Esophagus squamous epithelium (tissue), 5 donors: ENCODE measurements at places on chromosomes 16 and 17.

DNA sequence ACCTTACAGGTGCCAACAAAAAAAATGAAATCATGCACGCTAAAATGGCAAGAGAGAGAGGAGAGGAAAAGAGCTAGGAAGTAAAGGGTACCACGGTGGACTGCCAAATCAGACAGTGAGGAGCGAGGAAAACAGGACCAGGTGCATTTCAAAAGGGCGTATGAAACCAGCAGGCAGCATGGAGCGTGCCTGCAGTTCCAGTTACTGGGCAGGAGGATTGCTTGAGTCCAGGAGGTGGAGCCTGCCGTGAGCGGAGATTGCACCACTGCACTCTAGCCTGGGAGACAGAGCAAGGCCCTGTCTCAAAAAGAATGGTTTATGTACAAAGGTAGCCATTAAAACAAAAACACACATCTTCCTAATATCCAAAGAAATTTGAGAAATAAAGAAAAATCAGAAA, 16.4 kb downstream of the USP36 start:
- DNase-seq: no peak

DNA sequence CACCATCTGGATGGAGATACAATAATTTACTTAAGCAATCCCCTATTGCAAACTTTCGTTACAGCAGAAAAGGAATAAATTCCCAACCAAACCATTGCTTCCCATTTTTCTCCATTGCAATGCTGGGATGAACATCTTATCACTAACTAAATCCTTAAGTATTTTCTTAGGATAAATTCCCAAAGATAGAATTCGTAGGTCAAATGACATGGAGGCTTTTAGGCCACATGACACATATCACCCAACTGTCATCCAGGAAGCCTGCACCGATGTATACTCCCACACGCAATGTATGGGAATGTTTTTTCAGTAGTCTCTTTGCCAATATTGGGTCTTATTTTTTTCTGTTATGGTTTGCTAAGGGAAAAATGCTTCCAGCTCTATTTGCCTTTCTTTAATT, 1.6 kb upstream of the TLCD2 start:
- no peak for DNase-seq

GRCh38 chr16:81792828-81793227, 13.7 kb downstream of the PLCG2 start:
- no peak for DNase-seq

DNA sequence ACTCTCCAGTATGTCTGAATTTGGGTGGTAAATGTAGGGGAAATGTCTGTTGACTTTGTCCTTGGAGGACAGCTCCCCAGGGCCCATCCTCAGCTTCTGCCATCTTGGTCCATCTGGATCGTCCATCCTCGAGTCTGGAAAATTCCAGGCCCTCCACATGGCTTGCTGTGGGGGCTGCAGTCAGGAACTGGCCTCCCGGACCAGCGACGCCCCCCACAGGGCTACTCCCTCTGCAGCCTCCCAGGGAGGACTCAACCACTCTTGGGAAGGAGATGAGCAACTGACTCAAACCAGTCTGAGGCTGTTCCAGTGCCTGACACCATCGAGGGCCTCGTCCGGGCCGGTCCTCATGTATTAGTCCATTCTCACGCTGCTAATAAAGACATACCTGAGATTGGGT, 5.5 kb upstream of the ZG16B start:
- DNase-seq: no peak
